Esophagus squamous epithelium (tissue), 5 donors: ENCODE measurements at places on chromosomes 1 and 21.

- DNase-seq: no peak
Measured at GRCh38 chr1:162530307-162530987, 31.1 kb upstream of the UAP1 start.

DNA sequence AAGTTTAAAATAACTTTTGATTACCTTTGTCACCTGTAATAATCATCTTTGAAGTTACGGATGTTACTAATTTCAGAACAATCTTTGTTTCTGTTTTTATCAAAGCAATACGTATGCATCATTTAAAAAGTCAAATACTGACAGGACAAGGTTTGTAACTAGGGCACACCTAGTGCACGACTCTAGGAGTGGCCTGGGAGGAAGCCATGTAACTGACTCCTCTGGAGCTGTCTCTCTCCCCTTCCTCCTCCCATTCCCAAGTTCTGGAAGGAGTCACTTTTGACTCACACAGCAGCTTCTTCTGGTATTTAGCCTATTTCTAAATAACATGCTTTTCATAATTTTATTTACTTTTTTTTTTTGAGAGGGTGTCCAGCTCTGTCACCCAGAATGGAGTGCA lies 11.8 kb upstream of the RAP1GAP start:
- no peak for DNase-seq

GRCh38 chr1:21687081-21687529 lies 17.9 kb upstream of the RAP1GAP start:
- DNase-seq: no peak

DNA sequence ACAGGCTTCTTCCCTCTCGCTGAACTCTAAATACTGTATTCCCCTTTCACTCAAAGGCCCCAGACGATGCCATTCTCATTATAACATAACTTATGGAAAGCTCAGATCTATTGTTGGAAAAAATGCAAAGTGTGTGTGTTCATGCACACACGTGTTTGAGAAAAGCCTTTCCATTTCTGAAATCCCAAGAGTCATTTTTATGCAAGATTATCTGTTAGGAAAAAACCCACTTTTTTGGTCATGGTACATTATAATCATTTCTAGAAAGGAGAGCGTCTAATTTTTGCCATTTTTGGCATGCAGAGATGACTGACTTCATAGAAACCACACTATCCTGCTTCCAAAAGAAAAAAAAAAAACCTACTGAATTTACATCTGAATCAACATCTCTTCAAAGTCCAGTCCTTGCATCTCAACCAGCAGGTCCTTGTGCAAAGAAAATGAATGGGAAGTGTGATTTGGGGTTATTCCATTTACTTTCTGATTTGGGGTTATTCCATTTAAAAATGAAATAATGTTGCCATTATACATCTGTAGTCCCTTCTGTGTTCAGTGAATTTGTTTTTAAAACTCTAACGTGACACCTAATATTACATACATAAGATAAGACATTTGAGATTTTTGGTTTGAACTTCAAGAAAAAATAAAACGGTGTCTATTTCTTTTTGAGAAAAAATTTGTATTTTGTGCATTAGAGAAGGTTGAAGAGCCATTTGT lies 150.3 kb downstream of the DHRS3 start:
- no peak for DNase-seq

DNA sequence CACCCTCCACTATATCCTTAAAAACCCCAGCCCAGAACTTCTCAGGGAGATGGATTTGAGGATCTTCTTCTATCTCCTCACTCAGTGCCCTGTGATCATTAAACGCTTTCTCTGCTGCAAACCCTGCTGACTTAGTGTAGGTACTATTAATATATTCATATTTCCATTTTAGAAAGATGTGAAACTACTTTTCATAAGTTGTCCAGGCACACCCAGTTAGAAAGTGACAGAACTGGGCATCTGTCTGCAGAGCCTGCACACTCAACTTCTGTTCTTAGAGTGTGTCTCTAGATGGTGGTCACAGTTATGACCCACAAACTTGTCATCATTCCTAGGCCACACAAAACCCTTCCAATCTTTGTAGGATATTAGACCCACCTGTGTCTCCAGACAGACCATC lies 55.0 kb downstream of the FCRL5 start:
- DNase-seq: no peak

DNA sequence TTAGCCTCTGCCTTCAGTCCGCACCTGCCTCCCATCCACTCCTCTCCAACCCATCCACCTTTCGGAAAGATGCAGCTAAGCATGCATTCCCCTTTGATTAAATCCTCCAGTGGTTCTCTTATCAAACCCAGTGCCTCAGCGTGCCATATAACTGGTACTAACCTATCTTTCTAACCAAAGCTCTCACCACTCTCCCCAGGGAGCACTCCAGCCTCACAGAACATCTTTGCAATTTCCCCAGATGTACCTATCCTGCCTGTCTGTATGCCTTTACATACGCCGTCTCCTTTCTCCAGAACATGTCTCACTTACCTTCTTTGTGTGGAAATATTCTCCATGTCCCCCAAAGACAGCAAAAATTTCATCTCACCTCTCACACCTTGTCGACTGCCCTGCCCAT lies 80.0 kb downstream of the SLC25A24 start:
- no peak for DNase-seq

DNA sequence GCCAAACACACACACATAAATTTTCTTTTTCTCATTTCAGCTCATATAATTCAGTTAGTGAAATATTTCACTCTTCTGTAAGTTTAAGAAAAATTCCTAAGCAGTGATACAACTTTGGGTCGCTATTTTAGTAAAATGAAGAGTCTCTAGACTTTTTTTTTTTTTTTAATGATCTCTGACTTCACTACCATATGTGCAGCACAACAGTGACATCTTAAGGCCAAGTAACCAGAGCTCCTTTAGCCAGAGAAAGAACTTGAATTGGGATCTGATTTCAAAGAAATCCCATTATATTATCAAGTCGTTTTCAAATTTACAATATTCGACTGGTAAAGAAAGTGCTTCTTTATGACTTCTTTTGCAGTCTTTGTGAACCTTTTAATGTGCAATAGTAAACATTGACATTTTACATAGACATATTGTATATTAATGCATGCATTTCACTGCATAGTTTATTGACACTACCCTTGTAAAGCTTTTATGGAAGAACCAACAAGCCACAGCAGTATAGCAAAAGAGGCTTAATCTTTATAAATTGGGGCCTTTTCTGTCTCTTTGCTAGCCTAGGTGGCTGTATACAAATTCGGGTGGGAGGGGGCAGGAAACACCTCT lies 62.2 kb downstream of the LRRC40 start:
- DNase-seq: no peak

DNA sequence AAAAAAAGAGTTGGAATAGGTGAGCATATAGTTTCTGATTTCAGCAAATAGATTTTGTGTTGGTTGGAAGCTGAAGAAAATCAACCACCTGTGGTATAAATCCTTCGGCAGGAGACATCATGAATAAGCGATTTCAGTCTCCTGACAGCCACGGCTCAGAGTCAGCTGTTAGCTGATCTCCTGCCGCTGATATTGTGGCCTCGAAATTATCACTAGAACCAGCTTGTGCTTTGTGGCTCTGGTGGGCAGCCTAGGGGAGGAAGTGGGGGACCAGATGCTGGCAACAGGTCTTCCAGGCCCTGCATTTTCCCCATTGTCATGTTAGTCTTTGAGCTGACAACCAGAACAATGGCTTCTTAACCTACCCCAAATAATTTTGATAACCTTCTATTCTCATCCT lies 842 bp upstream of the GCSAML start:
- DNase-seq: no peak

GRCh38 chr1:62724430-62724829 lies 36.2 kb upstream of the DOCK7 start:
- no peak for DNase-seq

DNA sequence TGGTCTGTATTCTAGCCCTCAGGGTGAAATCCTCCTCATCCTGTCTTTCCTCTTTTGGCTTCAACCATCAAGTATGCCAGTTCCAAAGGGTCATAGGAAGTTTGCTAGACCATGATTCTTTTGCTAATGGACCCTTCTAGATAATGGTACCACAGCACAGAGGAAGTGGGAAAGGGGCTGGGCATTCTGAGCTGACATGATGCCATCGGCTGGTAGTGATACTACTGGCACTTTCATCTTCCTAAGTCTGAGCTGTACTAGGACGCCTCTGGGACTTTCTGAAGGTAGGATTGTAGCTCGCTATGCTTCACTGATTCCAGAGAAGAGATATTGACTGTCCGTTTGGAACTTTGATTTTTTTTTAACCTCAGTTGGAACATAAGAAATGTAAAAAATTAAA lies 11.4 kb downstream of the FASLG start:
- DNase-seq: no peak

DNA sequence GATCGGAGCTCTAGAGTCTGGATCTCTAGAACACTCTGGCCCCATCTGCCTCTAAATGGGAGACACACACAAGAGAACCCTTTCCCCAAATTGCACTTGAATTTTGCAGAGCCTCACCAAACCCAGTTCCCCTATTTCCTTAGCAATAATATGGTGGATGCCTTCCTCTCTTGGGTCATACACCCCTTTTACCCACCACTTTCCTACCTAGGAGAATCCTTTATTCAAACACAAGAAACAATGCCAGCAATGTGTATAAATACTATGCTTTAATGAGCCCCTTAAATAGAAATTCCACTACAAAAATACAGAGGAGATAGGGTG lies 760 bp upstream of the SF3B4 start:
- no peak for DNase-seq

- DNase-seq: no peak
Measured at GRCh38 chr1:93584261-93585003, 97.2 kb downstream of the BCAR3 start.

GRCh38 chr1:228929476-228930027 lies 194.3 kb downstream of the RHOU start:
- no peak for DNase-seq

- no peak for DNase-seq
Measured at GRCh38 chr1:42380586-42381279, at the start of gene RIMKLA. Gene RIMKLA, plus strand, starts transcription at chr1:42380792. Its CDS starts 143 bp downstream, at chr1:42380935.
